ENCODE measurements at places on chromosomes 16 and 17.
A peak's percentile ranks its signal among the peaks of the same experiment; 100 is the strongest.

GRCh38 chr16:56871172-56871593 is 6.2 kb downstream of the SLC12A3 start:
- no peak for DNase-seq

GRCh38 chr17:19733953-19734526 is 14.1 kb downstream of the ALDH3A1 start:
- no peak for DNase-seq

- no peak for DNase-seq
Observed at GRCh38 chr16:30054959-30055553, 10.5 kb upstream of the ALDOA start.

DNA sequence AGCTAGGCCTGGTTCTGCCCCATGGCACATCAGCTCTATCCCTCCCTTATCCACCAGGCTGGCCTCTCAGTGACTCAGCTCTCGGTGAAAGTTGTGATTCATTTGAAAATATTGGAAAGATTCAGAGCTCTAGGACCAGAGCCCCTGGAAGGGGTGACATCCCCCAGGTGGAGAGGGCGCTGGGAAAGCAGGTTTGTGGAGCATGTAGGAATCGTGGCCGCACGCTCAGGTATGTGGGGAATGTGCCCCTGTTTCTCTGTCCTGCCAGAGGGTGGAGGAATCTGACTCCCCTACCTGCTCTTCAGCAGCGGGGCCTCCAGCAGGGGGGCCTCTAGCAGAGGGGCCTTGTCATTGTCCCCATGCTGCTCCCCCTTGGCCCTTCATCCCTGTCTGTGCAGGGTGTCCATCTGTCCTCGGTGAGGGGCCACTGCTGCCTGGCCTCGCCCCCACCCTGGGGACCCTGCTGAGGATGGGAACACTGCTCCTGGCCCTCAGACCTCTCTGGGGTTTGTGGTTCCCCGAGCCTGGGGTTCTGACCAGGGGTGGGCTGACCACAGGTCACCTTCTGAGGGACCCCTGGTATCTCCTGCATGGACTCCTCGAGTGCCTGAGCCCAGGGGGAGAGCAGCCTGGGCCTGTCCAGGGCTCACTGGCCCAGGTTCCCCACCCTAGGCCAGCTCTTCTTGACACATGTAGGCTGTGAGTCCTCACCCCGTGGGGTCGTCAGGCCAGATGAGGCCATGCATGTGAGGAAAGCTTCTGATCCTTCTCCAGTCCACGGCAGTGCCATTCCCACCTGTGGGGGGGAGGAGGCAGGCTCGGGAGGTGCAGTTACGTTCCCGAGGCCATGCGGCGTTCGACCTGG is 47.5 kb downstream of the NT5M start:
- DNase-seq, result no peak

DNA sequence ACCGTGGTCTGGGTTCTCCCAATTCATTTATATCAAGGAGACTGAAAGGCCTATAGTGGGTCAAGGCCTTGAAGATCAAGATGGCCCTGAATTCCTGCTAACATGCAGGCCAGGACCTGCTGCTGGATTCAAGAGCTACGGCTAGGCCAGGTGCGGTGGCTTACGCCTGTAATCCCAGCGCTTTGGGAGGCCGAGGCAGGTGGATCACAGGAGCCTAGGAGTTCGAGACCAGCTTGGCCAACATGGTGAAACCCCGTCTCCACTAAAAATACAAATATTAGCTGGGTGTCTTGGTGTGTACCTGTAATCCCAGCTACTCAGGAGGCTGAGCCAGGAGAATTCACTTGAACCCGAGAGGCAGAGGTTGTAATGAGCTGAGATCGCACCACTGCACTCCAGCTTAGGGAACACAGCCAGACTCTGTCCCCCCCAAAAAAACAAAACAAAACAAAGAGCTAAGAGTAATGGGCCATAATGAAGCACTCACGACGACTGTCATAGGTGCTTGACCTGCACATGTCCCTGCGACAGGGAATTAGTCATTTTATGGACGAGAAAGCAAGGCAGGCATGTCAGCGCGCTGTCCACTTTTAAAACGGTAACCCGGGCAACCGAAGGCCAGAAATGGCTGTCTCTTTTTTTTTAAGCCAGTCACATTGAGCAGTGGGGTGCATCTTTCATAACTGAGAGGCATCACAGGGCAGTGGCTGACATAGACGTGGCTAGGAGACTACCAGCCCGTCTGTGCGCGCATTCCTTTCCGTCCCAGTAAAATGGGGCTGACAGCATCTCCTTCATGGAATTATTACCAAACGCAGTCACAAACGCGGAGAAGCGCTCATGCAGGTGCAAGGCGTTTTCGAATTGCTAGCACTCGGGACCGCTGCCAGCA is 1.0 kb upstream of the FBRS start:
- no peak for DNase-seq

DNA sequence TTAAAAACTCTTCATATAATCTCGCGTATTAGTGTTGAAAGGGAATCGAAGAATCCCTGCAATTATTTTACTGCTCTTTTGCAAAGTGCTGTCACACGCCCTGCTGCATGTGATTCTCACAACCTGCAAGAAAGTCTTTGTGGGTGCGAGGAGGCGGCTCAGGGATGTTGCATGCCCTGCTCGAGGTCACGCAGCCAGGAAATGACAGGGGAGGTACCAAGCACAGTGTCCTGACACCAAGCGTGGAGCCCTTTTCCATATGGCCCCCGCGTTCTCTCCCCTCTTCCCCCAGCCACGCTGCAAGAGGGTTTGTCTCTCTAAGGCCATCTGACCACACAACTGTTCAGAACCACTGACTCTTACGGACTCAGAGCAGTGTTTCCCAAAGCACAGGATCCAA is 37.6 kb downstream of the OR3A1 start:
- no peak for DNase-seq

GRCh38 chr17:73754886-73755400 is 110.7 kb upstream of the SDK2 start:
- no peak for DNase-seq

- no peak for DNase-seq
Observed at GRCh38 chr17:68176718-68177117, 71.1 kb upstream of the AMZ2 start.

DNA sequence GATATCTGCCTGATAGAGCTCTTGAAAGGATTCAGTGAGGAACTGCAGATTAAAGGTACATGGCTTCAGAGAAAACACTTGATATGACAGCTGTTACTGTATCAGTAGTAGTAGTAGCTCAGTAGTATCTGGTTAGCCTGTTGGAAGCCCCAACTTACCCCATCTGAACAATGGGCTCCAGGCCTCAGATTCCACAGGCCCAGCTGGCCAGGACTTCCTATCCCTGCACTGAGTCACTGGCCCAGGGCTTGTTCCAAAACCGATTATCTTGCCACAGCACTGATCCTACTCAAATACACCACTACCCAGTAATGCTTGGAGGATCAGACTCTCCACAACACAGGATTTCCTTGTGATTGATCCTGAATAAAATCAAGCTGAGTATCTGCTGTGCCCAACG is 32.6 kb downstream of the DCUN1D3 start:
- no peak for DNase-seq

DNA sequence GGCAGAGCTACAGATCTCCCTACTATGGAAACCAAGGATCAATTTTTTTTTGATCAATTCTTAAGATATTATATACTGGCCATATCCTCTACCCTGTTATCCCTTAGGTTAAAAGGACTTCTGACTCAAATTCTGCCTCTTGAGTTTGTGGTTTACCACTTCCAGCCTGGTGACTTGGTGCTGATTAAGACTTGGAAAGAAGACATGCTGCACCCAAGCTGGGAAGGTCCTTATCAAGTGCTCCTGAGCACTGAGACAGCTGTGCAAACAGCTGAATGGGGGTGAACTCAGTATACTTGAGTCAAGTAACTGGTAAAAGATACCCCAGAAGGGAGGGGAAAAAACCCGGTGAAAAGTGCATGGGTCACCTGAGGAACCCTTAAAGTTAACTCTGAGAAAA is 20.5 kb upstream of the SPACA3 start:
- no peak for DNase-seq

DNA sequence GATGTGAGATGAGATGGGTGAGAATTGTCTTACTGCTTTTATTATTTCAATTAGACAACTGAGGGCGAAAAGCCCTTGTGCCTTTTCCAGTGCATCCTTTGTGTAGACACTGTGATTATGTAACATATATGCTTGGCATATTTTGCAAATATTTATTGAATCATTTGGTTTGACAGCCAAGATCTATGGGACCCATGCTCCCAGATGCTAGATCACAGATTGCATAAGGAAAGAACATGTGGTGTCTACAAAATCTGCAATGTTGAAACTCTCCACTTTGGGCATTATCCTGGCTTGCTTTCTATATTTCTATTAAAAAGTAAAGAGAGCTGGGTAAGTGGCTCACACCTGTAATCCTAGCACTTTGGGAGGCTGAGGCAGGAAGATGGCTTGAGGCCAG is 4.8 kb upstream of the COG1 start:
- no peak for DNase-seq

DNA sequence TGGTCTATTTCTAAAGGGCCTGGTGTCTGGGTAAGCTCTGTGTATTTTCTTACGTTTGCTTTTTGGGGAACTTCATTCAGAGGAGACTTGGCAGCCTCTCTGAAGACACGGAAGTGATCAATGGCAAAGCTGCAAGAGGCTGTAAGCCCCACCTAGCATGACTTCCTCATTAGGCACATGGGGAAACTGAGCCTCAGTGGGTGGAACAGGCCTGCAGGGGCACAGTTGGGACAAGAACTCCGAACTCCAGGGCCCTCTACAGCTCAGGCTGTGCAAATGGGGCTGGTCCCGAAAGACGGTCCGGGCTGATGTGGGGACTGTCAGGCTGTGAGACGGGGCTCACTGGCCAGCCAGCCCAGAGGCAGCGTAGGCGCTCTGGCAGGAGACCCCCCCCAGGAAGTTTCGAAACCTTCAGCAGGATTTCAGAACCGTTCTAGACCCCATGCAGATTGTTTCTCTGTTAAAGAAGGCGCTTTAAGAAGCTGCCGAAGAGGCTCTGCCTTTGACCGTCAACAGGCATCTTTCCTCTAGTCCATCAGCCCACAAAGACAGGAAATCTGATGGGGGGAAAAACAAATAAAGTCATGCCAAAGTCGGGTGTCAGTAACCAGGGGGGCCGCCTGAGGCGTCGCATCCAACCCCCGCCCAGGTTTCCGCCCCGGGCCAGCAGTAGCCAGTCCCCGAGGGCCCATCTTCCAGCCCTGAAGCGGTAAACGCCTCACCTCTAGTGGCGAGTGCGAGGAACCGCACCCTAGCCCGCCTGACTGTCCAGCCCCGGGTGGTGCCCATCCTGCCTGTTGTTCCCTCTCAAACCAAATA is 79.8 kb upstream of the TBC1D3K start:
- peak; percentile 62 for DNase-seq

DNA sequence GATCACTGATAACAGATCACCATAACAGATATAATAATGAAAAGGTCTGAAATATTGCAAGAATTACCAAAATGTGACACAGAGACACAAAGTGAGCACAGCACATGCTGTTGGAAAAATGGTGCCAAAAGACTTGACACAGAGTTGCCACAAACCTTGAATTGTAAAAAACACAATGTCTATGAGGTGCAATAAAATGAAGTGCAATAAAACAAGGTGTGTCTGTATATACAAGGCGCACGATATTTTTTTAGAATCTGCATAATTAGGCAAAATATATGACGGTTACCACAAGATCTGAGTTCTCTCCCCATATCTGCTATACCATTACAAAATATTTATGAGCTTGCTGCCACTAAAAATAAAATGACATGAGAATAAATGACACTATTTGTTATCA is 171.9 kb upstream of the AXIN2 start:
- no peak for DNase-seq

DNA sequence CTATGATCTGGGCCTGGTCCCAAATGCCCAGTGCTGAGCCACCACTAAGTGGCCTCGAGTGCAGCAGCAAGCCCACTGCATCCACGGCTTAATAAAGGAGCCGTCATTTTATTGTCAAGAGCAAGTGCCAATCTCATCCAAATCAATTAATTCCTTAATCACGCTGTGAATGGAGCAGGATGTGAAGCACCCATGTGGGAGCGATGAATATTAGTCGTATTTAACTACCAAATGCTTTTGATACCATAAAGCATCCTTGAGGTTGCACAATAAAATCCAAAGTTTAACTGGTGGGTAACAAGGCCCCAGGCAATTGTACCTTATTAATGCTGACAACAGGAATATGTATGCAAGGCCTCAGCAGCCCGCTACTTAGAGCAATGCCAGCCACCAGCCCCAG is 226.0 kb upstream of the C16orf82 start:
- DNase-seq, result no peak

- no peak for DNase-seq
Observed at GRCh38 chr17:47205419-47205963, 3.7 kb upstream of the MYL4 start.

DNA sequence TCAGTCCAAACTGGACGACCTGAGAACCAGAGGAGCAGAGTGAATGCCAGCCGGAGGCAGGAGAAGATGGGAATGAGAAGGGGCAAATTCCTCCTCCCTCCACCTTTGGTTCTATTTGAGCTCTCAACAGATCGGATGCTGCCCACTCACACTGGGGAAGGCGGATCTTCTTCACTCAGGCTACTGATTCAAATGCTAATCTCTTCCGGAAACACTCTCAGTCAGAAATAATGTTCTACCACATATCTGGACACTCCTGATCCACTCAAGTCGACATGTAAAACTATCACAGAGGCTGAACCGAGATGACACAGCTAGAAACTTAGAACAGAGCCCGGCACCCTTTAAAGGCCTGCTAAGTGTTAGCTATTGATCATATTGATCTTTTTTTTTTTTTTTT is 57.4 kb upstream of the GRIN2A start:
- DNase-seq, result no peak

DNA sequence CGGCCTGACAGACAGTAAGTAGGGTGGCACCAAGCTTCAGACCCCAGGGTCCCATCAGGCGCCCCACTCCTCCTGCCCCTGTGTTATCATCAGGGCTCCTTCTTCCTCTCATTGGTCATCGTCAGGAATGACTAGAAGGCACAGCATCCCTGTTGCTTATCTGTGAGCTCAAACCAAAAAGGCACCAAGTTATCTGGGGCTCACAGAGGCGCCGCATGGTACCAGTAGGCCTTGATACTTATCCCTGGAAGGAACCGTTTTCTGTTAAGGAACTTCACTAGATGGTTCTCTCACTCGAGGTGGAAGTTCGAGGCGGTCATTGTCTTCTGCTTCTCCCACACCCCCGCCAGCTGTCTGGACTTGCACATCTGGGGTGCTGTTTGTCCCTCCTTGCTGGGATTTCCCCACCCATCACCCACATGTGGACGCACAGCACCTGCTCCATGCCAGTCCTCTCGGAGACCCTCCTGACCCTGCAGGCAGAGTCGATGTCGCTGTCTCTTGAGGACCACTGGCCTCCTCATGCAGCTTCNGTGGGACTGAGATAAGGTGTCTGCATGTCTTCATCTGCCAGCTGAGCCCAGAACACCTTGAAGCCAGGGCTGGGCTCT is 52.1 kb downstream of the METRNL start:
- no peak for DNase-seq

GRCh38 chr16:27726621-27727261 is 176.8 kb downstream of the KATNIP start:
- DNase-seq, result no peak

DNA sequence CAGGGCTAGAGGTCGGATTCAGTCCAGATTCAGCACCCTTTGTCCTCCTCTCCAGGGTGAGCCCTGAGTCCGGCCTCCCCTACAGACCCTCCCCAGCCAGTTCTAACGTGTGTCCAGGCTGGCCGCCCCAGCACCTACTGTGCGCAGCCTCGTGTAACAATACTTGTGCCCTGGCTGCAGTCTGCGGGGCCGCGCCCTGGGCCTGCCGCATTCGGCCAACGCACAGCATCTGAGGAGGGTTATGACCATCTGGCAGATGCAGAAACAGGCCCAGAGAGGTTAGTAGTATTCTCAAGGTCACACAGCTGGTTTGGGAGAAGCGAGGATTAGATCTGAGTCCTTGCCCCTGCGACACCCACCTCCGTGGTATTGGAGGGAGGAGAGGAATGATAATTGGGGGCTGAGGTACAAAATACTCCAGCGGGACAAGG is 968 bp downstream of the RIPOR1 start:
- no peak for DNase-seq

All from HL-60 (cell line).